ENCODE measurements at places on chromosomes 1 and 21.

DNA sequence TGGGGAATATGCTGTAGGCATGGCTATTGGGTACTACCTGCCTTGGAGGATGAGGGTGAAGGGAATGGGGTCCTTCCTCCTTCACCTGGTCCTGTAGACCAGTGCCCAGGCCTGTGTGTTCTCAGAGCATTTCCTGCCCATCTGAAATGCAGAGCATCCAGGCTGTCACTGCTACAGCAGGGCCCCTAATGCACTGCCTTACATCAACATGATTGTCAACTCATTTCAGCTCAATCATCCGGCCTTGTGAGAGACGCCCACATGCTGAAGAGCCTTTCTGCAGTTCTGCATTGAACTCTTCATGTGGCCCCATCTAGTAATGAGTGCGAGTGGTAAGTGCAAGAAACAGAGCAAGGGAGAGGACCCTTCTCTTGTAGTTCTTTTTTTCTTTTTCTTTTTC is 39.8 kb upstream of the SRP9 start:
- no peak for DNase-seq

DNA sequence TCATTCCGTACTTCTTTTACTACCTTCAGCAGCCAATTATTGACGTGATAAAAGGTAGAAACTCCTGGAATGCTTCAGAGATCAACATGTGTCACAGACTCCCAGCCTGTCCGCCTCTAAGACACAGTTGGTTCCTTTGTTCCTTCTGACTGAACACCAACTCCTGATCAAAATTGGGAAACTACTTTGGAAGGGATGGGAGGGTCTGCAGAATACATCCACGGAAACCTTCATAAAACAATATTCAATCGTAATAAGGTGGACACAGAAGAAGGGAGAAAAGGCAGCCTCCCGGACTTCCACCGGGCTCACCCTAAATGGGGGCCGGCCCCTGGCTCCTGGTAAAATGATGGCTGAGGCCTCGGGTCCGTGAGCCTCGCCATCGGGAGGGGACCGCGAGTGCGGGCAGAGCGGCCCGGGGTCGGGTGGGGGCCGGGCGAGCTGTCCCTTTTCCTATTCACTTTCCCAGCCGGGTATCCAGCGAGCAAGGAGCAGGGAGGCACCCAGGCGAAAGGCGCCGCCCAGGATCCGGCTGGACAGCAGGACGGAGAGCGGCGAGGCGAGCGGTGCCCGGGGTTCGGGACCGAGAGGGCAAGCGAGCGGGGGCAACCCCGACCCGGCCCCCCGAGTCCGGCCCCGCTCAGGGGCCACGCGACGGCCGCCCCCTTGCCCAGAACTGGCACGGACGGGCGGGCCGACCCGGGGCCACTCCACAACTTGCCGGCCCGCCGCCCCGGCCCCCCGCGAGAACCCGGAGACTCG is 805 bp downstream of the NRIP1 start:
- no peak for DNase-seq

- DNase-seq: no peak
Observed at GRCh38 chr21:42586406-42586805, 67.0 kb upstream of the PDE9A start.

- DNase-seq: no peak
Observed at GRCh38 chr1:116585886-116586285, 15.1 kb upstream of the CD58 start.

GRCh38 chr1:8184301-8184700 is 133.6 kb upstream of the SLC45A1 start:
- no peak for DNase-seq

DNA sequence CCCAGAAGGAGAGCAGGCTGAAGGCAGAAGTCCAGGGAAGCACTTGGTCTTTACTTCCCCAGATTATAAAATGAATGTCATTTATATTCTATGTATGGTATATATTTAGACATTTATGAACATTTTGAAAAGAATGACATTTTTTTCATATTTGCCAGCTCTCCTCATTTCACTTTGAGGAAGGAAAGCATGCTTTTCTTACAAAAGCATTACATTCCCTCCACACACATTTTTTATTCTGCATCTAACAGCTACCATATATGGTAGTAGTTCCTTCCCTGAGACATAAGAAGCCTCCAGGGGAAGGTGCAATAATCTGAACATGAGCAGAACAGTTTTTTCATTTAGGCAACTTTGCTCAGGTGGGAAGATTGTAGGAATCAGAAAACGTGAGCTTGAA is 94.0 kb downstream of the LRRC7 start:
- DNase-seq: no peak

- no peak for DNase-seq
Observed at GRCh38 chr1:189899686-189900425, 577.8 kb downstream of the BRINP3 start.

DNA sequence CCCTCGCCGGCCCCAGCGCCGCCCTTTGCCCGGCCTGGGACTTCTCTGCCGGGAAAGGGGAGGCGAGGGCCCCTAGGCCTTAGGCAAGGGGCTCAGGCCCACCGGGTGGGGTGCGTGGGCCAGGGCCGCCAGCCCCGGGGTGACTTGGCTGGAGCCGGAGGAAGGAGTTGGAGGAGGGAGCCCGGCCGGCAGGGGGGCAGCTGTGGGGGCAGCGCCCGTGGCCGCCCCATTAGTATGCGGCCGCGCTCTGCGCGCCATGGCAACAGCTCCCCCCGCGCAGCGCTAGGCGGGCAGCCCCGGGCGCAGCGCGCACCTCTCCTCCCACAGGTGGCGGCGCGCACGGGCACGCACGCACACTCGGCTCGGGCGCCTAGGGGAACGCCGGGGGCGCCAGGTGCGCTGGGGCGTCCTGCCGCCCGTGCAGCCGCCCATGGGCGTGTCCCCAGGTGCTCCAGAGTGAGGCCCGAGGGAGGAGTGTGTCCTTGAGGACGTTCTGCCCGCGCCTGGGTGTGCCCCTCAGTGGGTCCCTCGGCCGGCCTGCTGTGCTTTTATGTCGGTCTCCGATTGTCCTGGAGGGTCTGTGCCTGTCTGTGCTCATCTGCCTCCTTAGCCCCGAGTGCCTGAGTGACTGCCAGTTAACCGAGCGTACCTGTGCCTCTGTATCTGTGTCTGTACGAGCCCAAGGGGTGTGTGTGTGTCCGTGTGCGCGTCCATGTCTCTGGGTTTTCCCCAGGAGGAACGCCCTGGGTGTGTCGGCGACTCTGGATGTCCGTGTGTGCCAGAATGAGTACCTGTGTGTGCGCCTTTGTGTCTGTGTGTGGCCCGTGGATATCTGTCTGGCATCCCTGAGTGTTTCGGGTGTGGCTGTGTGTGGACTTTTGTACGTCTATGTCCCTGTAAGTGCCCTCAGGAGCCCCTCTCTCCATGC is 38.2 kb upstream of the WASF2 start:
- no peak for DNase-seq

Measured in stromal cell of bone marrow (primary cell).